Muscle of arm (tissue), 14 donors: ENCODE measurements at places on chromosomes 4 and X. TPM values are rescaled to one million over a fixed set of nuclear protein-coding genes. Genes with fewer than 3 reads are reported as not detected.

- peak; percentile 77 for DNase-seq
These were observed 183.3 kb upstream of the INTU start for GRCh38 chr4:127449449-127449848.

- no peak for DNase-seq
These were observed 869.5 kb upstream of the EPHA5 start for GRCh38 chr4:66539745-66540144.

- DNase-seq: no peak
These were observed 51.1 kb downstream of the SH3KBP1 start for GRCh38 chrX:19836337-19836736.

GRCh38 chr4:135598151-135598550 is 1396.6 kb upstream of the PABPC4L start:
- no peak for DNase-seq

DNA sequence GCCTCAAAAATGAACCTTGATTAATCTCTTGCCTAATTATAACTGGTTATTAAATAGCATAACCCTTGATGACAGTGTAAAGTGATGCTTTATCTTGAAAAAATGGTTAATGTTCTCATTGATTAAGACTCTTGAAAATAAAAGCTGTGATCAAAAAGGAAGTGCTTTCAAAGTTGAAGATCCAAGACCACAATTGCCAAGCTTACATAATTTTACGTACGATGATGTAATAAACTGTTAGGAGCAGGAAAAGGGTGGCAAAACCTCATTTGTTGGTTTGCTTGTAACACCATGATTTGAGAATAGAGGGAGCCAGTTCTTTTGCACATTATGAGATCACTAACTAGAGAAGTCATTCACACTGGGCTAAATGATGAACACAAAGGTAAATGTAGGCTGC is 322.2 kb downstream of the ADGRL3 start:
- DNase-seq: no peak

DNA sequence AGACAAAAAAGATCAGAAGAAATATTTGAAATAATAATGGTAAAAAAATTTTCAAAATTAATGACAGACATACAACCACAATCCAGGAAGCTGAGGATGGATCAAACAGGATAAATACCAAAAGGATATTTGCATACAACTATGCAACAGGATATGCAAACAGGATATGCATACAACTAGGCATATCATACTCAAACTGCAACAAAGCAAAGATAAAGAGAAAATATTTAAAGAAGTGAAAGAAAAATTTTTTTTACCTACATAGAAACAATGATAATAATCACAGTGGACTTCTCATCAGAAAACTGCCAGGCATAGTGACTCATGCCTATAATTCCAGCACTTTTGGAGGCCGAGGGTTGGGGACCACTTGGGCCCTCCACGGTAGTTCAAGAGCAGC is 11.3 kb upstream of the DHX15 start:
- DNase-seq: no peak

- no peak for DNase-seq
These were observed 90.5 kb upstream of the RAPGEF2 start for GRCh38 chr4:159012381-159012780.

Gene TRIM2
- 18.1 TPM for polyA plus RNA-seq

Gene RPS6KA3
- 48.8 TPM for polyA plus RNA-seq

Gene IL21
- not detected for polyA plus RNA-seq
